ENCODE measurements at places on chromosomes 3 and 15.

DNA sequence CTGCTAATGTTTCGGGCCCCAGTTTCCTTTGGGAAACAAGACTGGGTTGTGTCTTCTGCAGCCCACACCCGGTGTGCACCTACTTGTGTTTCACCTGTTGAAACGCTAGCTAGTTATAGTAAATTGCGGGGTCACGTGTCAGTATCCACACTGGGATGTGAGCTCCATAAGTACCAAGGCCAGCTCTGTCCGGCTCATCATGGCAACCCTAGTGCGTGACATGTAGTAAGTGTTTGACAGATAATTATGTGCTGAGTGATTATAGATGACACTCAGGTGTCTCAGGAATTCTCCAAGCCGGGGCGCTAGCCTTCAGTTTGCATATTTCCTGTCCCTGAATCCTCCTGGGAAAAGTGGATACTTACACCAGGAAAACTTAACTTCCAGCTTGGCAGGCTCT is 12.8 kb downstream of the APOD start:
- DNase-seq = no peak

- no peak for DNase-seq
Observed at GRCh38 chr3:191399918-191400317, 61.0 kb upstream of the PYDC2 start.

DNA sequence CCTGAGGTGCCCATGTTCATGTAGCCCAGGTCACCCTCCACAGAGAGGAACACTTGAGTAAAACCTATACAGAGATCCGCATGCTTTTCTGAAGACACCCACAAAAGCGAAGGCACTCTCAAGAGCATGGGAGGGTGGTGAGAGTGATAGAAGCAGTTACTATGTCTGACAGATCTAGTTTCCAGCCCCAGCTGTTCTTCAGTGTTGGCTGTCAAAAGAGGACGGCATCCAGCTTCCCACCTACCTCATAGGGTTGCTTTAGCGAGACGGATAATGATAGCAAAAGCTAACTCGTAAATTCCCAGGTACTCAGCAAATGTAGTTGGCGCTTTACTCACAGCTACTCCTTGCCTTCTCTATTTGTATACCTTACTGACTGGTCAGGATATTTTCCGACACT is 3.0 kb upstream of the MEX3B start:
- DNase-seq = no peak

GRCh38 chr3:14989943-14990779 is 42.8 kb downstream of the NR2C2 start:
- DNase-seq = no peak

DNA sequence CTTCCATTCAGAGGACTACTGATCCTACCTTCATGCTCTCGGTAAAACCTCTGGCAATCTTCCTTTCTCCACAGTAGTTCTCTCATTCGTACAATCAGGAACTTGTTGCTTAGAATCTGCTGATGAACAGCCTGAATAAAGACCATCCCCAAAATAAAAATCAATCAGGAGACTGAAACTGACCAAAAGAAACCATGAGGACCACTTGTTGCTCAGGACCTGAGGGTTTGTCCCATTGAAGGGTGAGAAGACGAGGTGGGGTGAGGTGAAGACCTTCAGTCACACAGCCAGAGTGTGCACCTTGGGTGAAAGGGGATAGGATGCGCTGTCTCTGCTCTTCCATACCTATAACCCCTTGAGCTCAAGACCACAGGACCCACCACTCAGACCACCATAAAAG is 36.8 kb downstream of the SPINK8 start:
- DNase-seq = no peak

GRCh38 chr3:188926741-188927511 is 244.8 kb upstream of the TPRG1 start:
- no peak for DNase-seq

DNA sequence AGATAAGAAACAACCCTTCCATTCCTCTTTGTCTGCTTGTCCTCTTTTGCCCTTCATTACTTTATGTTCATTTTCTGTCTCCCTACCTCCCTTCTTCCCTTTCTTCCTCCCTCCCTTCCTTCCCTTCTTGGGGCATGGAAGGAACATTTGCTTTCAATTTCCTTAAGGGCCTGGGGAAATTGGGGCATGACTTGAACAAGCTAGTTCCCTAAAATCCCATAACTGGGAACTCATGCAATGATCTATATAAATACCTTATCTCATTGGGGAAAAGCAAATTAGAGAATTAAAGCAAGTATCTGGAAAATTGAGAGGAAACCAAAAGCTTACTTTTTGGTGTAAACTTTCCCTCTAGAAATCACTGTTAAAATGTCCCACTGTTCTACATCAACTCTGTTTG is 35.7 kb downstream of the BOC start:
- DNase-seq = no peak

GRCh38 chr3:40718209-40718608 is 193.4 kb downstream of the ZNF621 start:
- no peak for DNase-seq

DNA sequence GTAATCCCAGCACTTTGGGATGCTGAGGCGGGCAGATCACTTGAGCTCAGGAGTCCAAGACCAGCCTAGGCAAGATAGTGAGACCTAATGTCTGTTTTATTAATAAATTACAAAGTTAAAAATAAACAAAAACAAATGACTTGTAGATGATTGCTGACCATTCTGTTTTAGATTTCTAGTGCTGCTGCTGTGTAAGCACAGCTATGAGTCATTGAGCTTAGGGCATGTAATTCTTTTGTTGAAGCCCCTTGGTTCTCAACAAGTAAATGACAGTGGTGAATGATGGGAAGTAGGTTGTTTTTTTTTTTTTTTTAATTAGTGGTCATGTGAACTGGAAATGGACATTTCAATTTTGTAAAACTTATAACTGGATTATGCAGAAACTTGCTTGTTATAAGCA is 63.3 kb downstream of the LEO1 start:
- no peak for DNase-seq

GRCh38 chr3:3551981-3552380 is 247.2 kb upstream of the LRRN1 start:
- DNase-seq = no peak

DNA sequence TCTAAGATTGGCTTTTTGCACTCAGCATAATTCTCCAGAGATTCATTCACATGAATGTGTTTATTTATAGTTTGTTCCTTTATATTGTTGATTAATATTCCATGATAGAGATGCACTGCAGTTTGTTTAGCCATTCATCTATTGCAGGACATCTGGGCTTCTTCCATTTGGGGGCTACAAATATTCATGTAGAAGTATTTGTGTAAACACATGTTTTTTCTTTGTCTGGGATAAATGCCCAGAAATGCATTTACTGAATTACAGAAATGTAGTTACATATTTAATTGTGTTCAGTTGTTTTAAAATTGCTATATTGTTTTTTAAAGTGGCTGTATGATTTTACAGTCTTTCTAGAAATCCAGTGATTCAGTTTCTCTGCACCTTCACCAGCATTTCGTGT is 635.0 kb downstream of the ZIC1 start:
- DNase-seq = no peak

DNA sequence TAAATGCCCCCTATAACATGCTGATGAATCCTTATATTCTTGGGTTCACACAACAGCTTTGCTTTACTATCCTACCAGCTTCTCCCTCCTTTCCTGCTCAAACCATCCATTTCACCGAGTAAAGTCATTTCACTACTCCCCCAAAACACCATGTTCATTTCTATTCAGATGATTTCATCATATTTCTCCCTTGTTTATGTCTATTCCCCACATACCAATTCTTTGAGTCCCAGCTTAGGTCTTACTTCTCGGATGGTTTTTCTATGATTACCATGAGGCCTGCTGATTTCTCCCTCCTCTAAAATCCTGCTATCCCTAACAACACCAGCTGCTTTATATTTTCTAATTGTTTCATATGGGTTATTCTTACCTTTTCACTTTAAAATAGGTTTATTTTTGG is 231.4 kb downstream of the TIGIT start:
- DNase-seq = no peak

DNA sequence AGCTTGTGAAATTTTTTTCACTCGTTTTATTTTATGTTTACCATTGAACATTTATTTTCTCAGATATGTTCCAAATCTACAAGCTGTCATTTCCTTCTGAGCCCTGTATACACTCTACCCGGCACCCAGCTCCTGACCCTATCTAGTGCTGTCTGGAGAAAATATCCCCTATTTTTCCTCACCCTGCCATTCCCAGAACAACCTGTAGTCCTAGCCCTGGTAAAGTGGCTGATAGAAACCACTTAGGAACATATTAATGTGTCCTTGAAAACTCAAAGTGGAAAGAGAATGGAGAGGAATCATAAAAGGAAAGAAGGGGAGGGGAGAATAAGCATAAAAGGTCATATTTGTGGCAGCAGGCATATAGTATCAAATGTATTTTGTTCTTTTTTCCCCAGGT is 8.2 kb upstream of the TIMMDC1 start:
- no peak for DNase-seq

- no peak for DNase-seq
Observed at GRCh38 chr3:152835601-152836102, 721 bp downstream of the P2RY1 start.

GRCh38 chr3:127226457-127226856 is 33.5 kb downstream of the PRR23E start:
- DNase-seq = no peak

Data from AG04450 (cell line).